Placental pericyte (primary cell): ENCODE measurements at places on chromosomes 4 and X. TPM values are rescaled to one million over a fixed set of nuclear protein-coding genes. Genes with fewer than 3 reads are reported as not detected.

TLR1 gene
- 0.44 and 1.1 TPM in 2 replicates for total RNA-seq

XG gene
- total RNA-seq: 0.57 and 0.88 TPM in 2 replicates

NPY1R gene
- total RNA-seq: 0.43 and 5.3 TPM in 2 replicates

SHROOM4 gene
- total RNA-seq: 0.44 and 2.6 TPM in 2 replicates

PABPC1L2A gene
- total RNA-seq: not detected in 2 replicates

CLRN2 gene
- total RNA-seq: not detected in 2 replicates
